CD4-positive, CD25-positive, alpha-beta regulatory T cell (primary cell): ENCODE measurements at places on chromosomes 5 and 9. TPM values are rescaled to one million over a fixed set of nuclear protein-coding genes. Genes with fewer than 3 reads are reported as not detected.

DNA sequence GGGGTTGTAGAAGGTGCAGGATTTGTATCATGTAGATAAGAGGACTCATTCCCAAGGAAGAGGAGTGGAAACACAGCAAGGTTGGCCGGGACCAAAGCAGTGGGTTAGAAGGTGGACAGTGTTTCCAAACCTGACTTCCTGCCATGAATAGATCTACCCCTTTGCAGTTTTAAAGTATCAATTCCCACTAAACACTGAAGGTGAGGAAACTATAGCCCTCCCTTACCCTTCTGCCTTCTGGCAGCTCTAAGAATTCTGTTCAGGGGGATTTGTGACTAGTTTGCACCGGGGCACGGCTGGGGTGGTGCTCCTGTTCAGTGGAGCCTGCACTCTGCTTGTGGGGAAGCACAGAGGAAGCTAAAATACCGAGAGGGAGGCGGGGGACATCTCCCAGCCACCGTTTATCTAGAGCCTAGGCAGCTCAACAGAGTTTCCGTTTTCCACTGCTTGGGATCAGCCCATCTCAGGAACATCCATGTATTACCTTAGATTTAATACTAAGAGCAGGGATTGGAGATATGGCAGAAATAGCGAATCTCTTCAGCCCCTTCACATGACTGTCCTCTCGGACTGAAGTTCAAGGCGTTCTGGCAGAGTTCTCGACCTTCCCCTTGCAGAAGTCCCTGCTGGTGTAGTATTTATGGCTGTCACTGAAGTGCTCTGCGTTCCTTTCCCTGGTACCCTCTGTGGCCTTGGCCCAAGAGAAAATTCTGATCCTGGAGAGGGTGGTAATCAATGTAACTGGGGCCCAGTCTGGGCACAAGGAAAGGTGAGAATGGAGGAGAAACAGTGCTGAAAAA, 5.4 kb downstream of the ISL1 start:
- H3K4me3 ChIP-seq, result no peak overlapping the region
- DNase-seq, result no peak
- H3K36me3 ChIP-seq, result no peaks in the 10 kb centered on the region
- H3K27ac ChIP-seq, result no peak overlapping the region

DNA sequence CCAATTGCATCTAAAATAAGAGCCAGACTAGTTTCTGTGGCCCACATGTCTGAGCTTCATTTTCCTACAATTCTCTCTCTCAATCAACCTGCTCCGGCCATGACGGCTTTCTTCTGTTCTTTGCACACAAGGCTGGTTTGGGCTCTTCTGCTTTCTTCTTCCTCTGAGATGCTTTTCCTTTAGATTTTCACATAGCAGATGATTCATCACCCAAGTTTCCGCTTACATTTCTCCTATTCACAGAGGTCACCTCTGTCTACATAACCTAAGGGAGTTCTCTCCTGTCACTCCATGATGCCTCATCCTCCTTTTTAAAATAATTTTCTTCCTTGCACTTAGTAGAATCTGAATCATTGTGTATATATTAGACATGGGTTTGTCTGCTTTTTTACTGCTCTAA, 334.6 kb upstream of the TUSC1 start:
- H3K4me1 ChIP-seq, result no peaks in the 10 kb centered on the region
- H3K27ac ChIP-seq, result no peak overlapping the region

GRCh38 chr5:156359476-156359875, 32.5 kb downstream of the SGCD start:
- no peak overlapping the region for H3K27ac ChIP-seq
- no peaks in the 10 kb centered on the region for H3K27me3 ChIP-seq
- no peaks in the 10 kb centered on the region for H3K36me3 ChIP-seq
- no peak overlapping the region for H3K4me3 ChIP-seq
- no peaks in the 10 kb centered on the region for H3K4me1 ChIP-seq

DNA sequence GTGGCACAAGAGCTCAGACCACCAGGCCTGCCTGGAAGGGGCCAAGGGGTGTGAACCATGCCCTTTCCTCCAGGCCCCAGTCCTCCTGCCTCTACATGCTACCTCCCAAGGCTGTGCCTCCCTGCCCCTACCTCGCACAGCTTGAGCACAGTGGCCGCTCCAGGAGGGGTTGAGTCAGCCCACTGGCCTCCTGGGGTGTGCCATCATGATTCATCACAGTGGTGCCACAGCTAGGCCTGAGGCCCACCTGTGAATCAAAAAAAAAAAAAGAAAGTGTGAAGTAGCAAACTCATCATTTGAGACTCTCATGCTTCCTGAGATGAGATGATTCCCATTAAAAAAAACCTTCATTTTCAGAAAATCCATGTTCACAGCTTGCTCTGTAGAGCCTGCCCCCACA, 240.5 kb downstream of the HSPA4 start:
- DNase-seq, result no peak
- no peaks in the 10 kb centered on the region for H3K4me1 ChIP-seq
- H3K27ac ChIP-seq, result no peak overlapping the region

DNA sequence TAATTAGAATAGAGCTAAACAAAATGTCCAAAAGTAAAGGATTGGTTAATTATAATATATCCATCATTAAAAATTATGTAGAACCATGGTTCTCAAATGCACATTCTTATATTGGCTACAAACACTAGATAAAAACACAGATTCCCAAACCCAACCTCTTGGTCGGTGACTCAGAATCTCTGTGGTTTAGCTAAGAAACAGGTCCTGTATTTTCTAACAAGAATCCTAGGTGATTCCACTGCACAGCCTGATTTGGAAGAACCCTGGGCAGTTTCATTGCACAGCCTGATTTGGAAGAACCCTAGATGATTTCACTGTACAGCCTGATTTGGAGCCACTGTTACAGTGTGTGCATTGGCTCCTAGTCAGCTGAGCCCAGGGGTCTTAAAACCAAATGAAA, 67.9 kb downstream of the KIAA1958 start:
- no peak overlapping the region for H3K27ac ChIP-seq
- no peaks in the 10 kb centered on the region for H3K27me3 ChIP-seq
- H3K4me1 ChIP-seq, result no peaks in the 10 kb centered on the region
- no peak for DNase-seq

GRCh38 chr5:105503950-105504349, 1941.4 kb upstream of the NUDT12 start:
- DNase-seq, result no peak
- H3K4me1 ChIP-seq, result no peaks in the 10 kb centered on the region
- H3K27ac ChIP-seq, result no peak overlapping the region
- H3K36me3 ChIP-seq, result no peaks in the 10 kb centered on the region

DNA sequence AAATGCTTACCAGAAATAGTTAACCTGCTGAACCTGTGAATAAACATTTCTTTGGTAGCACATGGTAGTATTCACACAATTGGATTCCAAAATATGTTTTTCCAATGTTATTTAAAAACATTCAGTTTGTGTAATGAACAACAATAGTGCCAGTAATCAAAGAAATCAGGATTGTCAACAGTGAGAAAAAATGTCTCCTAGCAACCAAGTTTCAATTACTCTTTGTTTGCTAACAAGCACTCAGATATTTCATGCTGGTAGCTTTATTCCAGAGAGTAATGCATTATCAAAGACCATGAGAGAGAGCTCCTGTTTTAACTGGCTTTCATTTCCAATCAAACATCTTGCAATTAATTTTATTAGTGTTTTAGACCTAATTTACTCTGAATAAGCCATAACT, 768.1 kb upstream of the GRAMD2B start:
- H3K36me3 ChIP-seq, result no peaks in the 10 kb centered on the region
- H3K4me1 ChIP-seq, result no peaks in the 10 kb centered on the region

DNA sequence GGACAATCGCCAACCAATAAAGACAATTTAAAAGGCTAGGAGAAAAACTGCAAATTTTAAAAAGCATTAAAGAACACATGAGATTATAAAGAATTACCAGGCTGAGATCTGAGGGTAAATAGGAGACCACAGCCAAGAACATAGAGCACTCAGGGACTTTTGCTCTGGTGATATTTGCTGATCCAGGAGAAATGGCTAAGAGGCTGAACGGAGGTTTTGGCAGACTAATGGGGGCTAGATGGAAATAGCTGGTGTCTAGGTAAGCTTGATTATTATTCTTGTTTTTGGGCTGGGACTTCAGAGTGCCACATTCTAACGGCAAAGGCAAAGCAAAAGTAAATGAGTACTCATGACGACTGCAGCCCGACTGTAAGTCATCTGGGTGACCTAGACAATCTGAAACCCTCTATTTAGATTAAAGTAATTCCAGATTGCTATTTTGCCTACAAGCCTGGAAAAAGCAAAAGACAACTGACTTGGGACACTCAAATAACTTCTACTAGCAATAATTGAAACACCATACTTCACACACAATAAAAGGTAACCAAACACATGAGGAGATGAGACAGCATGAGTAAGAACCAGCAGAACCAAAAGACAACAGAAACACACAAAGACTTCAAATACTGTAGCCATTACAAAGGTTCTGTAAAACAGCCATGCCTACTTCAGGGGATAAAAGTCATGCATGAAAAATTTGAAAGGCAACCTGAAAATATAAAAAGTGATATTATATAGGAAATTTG, 68.8 kb downstream of the JAKMIP2 start:
- H3K36me3 ChIP-seq, result no peaks in the 10 kb centered on the region
- H3K4me3 ChIP-seq, result no peak overlapping the region

DNA sequence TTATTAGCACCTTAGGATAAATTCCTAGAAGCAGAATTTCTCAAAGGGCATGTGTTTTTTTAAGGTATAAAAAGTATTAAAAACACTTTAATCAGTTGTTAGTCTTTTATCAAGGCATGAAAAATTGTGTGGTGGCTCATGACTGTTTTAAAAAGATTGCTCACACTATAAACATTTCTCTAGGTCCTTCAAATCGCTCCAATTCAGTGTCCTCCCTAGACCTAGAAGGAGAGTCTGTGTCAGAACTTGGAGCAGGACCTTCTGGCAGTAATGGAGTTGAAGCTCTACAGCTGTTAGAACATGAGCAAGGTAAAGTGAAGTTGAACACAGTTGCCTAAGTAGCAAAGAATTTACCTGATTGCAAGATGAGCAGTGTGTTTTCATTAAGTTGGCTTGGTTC, 62.0 kb downstream of the GAPVD1 start:
- no peaks in the 10 kb centered on the region for H3K4me1 ChIP-seq
- no peak overlapping the region for H3K27ac ChIP-seq
- no peak for DNase-seq
- no peaks in the 10 kb centered on the region for H3K27me3 ChIP-seq

- no peaks in the 10 kb centered on the region for H3K36me3 ChIP-seq
- peaks cover 2% of the 10 kb centered on the region for H3K27me3 ChIP-seq
- H3K4me1 ChIP-seq, result no peaks in the 10 kb centered on the region
- H3K27ac ChIP-seq, result no peak overlapping the region
- H3K4me3 ChIP-seq, result no peak overlapping the region
Observed at GRCh38 chr5:94180761-94181160, 437.6 kb downstream of the KIAA0825 start.

GRCh38 chr9:72858089-72858912, 94.6 kb downstream of the ALDH1A1 start:
- no peak overlapping the region for H3K27ac ChIP-seq
- no peaks in the 10 kb centered on the region for H3K27me3 ChIP-seq
- no peak overlapping the region for H3K4me3 ChIP-seq
- H3K36me3 ChIP-seq, result no peaks in the 10 kb centered on the region

GRCh38 chr9:125902831-125903512, 155.8 kb downstream of the PBX3 start:
- no peaks in the 10 kb centered on the region for H3K4me1 ChIP-seq
- no peak for DNase-seq
- H3K36me3 ChIP-seq, result no peaks in the 10 kb centered on the region
- no peaks in the 10 kb centered on the region for H3K27me3 ChIP-seq

DNA sequence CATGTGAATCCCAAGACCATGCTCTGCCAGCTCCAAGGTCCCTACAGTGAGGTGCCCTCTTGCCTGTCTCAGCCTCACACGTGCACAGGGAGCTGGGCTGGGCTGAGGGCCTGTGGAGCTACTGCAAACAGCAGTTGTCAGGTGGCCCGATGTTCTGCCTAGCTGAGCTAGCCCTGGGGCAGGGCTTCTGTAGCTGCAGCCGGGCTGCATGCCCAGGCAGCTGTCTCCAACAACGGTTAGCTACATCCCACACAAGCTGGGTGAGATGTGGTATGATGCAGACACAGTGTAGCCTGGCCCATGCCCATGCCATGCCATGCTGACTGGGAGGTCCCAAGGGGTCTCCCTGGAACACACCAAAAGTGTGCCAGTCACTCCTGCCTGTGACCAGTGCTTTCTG, 62.0 kb downstream of the MACROH2A1 start:
- no peak for DNase-seq
- no peak overlapping the region for H3K27ac ChIP-seq
- H3K36me3 ChIP-seq, result peaks cover 83% of the 10 kb centered on the region
- H3K4me3 ChIP-seq, result no peak overlapping the region
- no peaks in the 10 kb centered on the region for H3K4me1 ChIP-seq
- H3K27me3 ChIP-seq, result no peaks in the 10 kb centered on the region

DNA sequence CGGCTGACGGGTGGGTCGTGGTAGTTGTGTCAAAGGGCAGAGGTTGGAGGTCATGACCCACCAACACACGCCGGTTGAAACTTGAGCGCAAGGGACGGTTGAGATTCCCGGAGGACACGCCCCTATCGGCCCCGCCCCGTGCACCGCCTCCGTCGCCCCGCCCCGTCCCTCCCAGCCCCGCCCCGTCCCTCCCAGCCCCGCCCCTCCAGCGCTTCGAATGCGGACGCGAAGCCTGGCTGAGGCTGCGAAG, 226 bp upstream of the RANBP17 start:
- H3K4me3 ChIP-seq, result no peak overlapping the region
- H3K4me1 ChIP-seq, result no peaks in the 10 kb centered on the region
- no peaks in the 10 kb centered on the region for H3K36me3 ChIP-seq
- no peak for DNase-seq
- H3K27ac ChIP-seq, result no peak overlapping the region

DNA sequence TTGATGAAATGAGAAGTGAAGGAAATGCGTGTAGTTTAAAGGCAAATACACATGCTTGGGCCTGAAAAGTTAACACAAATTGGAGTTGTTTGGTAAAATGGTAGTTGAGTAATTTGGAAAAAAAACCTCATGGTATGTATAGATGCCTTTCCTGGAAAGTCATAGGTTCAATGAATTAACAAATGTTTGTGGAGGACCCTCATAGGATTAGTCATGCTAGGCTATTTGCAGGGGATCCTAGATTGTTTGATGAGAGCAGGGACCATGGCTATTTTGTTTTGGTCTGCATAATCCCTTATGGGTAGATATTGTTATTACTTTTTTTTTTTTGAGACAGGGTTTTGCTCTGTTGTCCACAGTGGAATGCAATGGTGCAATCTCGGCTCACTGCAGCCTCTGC, 93.5 kb upstream of the NR3C1 start:
- H3K36me3 ChIP-seq, result no peaks in the 10 kb centered on the region
- no peak for DNase-seq
- H3K4me1 ChIP-seq, result no peaks in the 10 kb centered on the region
- H3K4me3 ChIP-seq, result no peak overlapping the region
- H3K27me3 ChIP-seq, result no peaks in the 10 kb centered on the region

- peaks cover 4% of the 10 kb centered on the region for H3K4me1 ChIP-seq
- H3K4me3 ChIP-seq, result no peak overlapping the region
Observed at GRCh38 chr9:114861922-114862605, 56.2 kb upstream of the TNFSF15 start.

Gene DMGDH
- total RNA-seq, result 1.2 TPM

Gene SLC25A2
- 0.74 TPM for total RNA-seq

Gene GAPT
- total RNA-seq, result 1.1 TPM

Gene NLN
- 1.4 TPM for total RNA-seq
